Stimulated activated CD4-positive, alpha-beta T cell treated with anti-CD3 and anti-CD28 coated beads, TNF-alpha, amount 100 ng/mL, for 24 hours (primary cell): ENCODE measurements at places on chromosomes 4 and X.
A peak's percentile ranks its signal among the peaks of the same experiment; 100 is the strongest.

GRCh38 chrX:110568441-110568840, 209.8 kb downstream of the RTL9 start:
- no peak for DNase-seq

- no peak for DNase-seq
These were observed 143.5 kb upstream of the LNX1 start for GRCh38 chr4:53734584-53735353.

DNA sequence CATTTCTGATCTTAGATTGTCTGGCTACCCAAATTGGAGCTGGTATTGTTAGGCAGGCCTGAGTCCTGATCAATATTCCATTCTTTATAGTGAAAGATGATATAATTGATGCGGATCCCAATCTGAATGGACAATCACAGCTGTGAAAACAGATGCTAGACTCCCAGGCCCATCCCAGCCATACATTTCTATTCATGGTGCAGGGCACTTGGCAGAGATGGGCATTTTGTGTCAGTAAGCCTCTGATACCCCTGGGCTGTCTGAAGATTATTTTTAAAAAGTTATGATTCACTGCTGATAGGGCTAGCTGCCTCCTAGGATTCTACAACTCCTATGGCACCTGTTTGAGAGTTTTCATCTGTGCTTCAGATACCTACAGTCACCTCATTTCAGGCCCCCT, 61.2 kb upstream of the TSPAN7 start:
- DNase-seq: no peak

DNA sequence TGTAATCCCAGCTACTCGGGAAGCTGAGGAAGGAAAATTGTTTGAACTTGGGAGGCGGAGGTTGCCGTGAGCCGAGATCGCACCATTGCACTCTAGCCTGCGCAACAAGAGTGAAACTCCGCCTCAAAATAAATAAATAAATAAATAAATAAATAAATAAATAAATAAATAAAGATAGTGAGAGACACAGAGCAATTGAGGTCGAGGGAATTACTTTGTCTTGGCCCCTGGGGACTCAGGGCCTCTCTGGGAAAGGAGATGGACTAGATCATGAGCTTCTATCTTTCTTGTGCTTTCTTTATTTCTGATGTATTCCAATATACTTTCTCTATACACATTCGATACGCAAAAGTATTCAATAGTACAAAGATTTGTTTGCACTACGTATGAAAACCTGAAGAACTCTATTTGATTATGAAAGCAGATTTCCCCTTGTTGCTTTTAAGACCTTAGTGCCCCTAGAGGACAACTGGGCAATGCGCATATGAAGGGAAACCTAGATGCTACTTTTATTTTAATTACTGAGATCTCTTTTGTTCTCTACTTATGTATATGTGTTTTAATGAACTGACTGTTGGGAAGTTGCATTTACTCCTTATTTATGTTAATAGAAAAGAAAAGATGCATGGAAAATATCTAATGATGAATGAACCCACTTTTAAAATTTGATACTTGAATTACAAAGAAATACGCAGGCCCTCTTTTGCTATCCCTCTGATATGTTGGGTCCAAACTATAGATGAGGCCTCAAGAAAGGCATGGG, 12.8 kb upstream of the ELOVL6 start:
- DNase-seq: no peak

- no peak for DNase-seq
These were observed 270.6 kb upstream of the SLC7A11 start for GRCh38 chr4:138512756-138513155.

DNA sequence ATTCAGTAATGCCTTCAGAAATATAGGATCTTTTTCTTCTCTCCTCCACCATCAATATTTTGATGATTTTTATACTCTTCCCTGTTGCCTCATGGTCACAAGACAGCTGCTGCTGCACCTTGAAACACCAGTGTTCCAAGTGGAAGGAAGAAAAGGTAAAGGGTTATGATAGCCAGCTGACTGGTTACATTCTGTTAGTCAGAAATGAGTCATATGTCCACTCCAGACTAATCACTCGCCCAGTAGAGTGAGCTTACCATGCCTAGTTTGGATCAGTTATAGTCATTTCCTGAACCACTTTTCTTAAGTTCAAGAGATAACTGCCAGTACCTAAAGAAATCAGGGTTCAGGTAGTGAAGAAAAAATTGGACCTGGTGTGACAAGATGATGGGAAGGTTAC, 532.3 kb upstream of the SMIM31 start:
- DNase-seq: no peak

GRCh38 chr4:74056858-74057562, 18.5 kb upstream of the CXCL3 start:
- no peak for DNase-seq

DNA sequence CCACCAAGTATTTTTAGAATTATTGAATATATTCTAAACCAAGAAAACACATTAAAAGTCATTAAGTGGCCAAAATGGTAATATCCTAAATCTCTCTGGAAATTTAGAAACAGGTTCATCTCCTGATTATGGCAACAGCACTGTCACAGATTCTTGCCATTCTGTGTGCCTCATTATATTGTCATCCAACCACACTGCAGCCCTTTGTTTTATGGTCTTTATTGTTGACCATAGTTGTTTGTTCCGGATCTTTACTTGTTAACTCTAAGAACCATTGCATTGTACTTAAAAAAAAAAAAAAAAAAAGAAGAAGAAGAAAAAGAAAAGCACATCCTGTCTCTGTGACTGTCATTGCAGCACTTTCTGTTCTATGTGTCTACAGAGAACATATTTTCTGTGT, 822.1 kb upstream of the ADGRL3 start:
- no peak for DNase-seq

- peak; percentile 3 for DNase-seq
These were observed 235.4 kb downstream of the HNRNPD start for GRCh38 chr4:82138374-82138773.

GRCh38 chr4:148776941-148777340, 334.7 kb upstream of the NR3C2 start:
- no peak for DNase-seq

GRCh38 chr4:41177016-41177415, 37.3 kb downstream of the APBB2 start:
- no peak for DNase-seq

GRCh38 chr4:77044461-77045150, 31.2 kb downstream of the CCNI start:
- no peak for DNase-seq

DNA sequence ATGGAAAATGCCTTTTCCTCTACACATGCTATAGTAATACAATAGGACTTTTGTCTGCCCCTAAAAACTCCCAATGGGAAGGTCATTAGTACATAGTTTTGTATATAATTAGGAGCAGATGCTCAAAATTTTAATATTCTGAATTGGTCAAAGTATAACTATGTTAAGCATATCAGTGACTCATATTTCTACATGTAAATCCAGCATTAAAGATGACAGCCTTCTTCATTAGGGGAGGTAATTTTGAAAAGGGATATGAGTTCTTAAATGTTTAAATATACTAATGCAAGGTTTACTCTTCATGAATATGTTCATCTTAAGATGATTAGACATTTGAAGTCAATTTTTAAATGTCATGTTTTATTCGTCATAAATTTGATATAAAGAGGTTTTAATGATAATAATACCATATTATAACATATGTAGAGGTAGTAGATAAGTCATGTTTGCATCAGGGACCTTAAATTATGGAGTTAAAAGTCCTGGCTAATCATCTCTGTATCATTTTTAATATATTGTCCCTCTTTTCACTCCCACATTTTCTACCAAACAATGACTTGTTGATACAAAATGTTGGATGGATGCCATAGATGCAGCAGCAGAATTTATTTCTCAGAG, 218.8 kb downstream of the STPG2 start:
- no peak for DNase-seq

GRCh38 chrX:109841869-109842579, 109.0 kb upstream of the ACSL4 start:
- DNase-seq: no peak

DNA sequence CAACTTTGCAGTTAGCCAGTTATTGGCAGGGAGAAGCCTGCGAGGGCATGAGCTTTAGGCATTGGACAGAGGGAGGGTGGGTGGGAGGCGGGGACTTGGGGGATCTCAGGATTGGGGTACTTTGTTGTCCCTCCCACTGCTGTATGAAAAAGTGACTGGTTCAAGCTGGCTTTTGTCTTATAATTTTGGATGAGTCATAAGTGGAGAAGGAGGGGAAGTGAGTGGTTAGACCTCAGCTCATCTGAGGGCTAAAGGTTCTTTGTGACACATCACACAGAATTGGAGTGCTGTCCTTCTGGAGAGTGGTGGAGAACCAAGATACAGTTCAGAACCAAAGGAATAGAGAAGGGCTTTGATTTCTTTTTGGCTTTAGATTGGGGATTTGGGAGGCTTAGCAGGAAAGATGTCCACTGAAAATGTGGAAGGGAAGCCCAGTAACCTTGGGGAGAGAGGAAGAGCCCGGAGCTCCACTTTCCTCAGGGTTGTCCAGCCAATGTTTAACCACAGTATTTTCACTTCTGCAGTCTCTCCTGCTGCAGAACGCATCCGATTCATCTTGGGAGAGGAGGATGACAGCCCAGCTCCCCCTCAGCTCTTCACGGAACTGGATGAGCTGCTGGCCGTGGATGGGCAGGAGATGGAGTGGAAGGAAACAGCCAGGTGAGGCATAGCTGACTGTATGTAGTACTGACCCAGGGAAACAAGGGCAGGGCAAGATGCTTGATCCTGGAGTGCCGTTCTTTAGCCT, at the start of gene SLC4A4:
TSS of gene SLC4A4 (plus strand) at position 175 of the 748 bp plus-strand sequence.
- DNase-seq: no peak

DNA sequence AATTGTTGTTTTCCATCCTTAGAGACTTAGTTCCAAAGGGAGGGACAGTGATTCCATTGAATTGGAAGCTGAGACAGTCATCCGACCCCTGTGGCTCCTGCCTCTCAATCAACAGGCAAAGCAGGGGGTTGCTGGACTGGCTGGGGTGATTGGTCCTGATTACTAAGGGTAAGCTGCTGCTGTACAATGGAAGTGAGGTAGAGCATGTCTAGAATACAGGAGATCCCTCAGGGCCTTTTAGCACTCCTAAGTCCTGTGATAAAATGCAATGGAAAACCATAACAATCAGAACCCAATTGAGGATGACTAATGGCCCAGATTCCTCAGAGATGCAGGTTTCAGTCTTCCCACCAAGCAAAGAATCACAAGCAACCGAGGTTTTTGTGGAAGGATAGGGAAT, 127.6 kb downstream of the AASDH start:
- no peak for DNase-seq

GRCh38 chr4:41360214-41360920, 103.6 kb downstream of the UCHL1 start:
- no peak for DNase-seq

DNA sequence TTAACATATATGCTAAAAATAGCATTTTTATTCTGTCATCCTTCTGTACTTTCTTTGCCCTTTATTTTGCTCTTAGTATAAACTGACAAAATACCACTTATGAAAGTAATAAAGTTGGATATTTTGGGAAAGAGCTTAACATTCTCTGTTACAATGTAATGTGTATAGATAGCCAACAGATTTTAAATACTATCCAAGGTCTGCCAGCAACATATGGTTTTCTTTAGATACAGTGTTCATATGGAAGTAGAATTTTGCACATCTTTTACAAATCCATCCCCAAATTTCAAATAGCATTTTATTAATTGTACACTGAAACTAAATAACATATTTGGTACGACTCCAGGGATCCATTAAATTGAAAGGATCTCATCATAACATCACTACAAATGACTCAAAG, 268.6 kb upstream of the PCDH18 start:
- no peak for DNase-seq

- no peak for DNase-seq
These were observed 34.2 kb upstream of the FAT1 start for GRCh38 chr4:186757696-186758355.

- DNase-seq: no peak
These were observed 143.7 kb downstream of the RPA4 start for GRCh38 chrX:97027384-97027922.

- DNase-seq: no peak
These were observed 21.1 kb downstream of the CPZ start for GRCh38 chr4:8613421-8614364.

DNA sequence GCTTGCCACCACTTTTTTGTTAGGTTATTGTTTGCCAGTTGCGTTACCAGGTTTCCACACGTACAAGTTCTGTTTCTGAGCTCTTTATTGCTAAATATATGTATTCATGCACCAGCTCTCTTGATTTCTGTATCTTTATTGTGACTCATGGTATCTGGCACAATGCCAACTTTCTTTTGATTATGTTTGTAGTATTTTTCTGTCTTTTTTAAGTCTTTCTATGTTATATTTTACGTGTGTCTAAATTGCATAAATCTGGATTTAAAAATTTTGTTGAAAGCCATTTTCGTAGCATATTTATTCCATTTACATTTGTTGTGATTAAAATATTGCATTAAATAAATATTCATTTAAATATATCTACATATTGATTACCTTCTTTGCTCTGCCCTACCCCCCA, 73.8 kb downstream of the KDM6A start:
- DNase-seq: no peak

GRCh38 chr4:78002260-78002659, 54.9 kb upstream of the FRAS1 start:
- DNase-seq: no peak

DNA sequence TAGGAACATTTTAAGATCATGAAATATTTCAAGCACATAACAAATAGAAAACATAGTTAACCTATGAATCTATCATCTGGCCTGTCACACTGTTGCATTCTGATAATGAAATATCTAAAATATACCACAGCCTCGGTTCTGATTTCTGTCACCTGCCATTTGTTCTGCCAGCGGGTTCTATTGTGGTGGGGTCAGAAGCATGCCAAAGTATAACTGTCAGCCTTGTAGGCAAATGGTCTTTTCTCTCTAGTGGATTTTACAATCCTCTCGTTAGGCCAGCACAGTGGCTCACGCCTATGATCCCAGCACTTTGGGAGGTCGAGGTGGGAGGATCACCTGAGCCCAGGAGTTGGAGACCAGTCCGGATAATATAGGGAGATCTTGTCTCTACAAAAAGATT, 47.9 kb downstream of the HTRA3 start:
- no peak for DNase-seq

DNA sequence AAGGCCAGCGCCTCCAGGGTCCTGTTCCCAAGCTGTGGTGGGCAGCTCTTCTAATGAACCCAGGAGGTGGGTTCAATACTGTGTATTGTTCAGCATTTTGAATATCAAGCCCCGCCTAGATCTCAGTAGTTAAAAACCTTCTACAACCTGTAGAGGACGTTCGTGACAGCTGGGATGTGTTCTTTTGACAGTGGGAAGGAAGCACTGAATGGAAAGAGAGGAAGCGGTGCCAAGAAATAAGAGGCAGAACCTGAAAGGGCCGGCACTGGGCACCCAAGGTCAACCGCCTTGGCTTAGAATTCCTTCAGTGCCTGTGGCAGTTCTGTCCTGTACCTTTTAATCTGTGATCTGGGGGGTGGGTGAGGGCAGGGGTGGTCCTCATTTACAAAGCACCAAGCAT, 73.1 kb downstream of the CC2D2A start:
- DNase-seq: no peak

GRCh38 chr4:138975225-138975624, 40.4 kb upstream of the NOCT start:
- no peak for DNase-seq

- DNase-seq: no peak
These were observed 49.8 kb downstream of the TMEM144 start for GRCh38 chr4:158259955-158260575.

- no peak for DNase-seq
These were observed 29.8 kb downstream of the IQCM start for GRCh38 chr4:149785696-149786431.
